GM23248 (cell line): ENCODE measurements at places on chromosomes 6 and 20. TPM values are rescaled to one million over a fixed set of nuclear protein-coding genes. Genes with fewer than 3 reads are reported as not detected.

DNA sequence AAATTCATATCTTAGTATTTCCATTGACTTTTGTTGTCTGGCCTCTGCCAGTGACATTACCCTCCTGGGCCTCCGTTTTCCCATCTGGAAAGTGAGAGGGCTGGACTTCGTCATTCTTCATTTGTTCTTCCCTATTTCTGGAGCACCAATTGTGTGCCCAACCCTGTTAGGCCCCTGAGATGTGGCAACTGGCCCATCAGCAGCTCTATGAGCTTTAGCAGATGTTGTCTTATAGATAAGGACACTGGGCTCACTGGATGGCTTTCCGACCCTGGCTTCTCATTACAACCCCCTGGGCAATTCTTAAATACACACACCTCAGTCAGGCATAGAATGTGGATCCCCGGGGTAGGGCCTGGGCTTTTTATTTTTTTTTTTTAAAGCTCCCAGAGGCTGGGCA is 14.7 kb downstream of the PABPC1L start:
- no peaks in the 10 kb centered on the region for H3K27me3 ChIP-seq
- no peaks in the 10 kb centered on the region for H3K36me3 ChIP-seq
- no peaks in the 10 kb centered on the region for H3K4me1 ChIP-seq
- no peak for DNase-seq

DNA sequence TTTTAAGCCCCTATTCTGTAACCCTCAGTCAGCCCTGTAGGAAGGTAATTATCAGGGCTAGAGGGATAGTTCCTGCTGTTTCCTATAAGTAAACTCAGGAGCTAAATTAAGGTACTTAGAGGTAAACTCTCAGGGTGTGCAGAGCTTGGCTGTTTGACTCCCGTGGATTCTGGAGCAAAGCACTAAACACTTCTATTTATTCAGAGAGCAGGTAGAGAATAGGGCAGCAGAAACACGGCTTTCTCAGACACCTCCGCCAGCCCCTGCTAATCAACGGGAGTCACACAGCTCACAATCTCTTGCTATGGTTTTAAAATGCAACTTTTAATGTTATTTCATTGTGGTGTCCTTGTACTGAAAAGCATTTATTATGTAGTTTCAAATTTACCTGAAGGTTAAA is 21.8 kb downstream of the PRKN start:
- H3K4me3 ChIP-seq = no peak overlapping the region
- no peaks in the 10 kb centered on the region for H3K4me1 ChIP-seq
- no peaks in the 10 kb centered on the region for H3K36me3 ChIP-seq
- no peak for DNase-seq
- H3K27ac ChIP-seq = no peak overlapping the region

The CNBD2 gene
- total RNA-seq = 6.6 TPM in 1 of 2 replicates, not detected in the other

The TOX2 gene
- total RNA-seq = 0.97 and 4.3 TPM in 2 replicates

DNA sequence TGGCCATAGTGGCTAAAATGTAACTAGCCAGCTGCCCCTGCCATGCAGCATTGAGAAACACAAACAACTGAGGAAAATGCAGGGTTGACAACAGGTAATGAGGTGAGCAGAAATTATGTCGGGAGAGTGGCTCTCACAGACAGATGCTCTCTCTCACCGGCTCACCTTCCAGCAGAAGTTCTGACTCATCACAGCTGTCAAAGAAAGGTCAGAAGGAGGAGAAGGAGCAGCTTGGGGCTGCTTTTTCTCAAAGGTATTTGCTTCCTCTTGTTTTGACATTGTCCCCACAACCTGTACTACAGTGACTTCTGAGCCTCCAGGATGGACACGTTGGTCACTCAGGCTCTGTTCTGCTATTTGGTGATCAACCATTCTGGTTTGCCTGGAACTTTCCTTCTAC is 190.5 kb upstream of the HEY2 start:
- H3K4me3 ChIP-seq = no peak overlapping the region
- no peaks in the 10 kb centered on the region for H3K36me3 ChIP-seq
- no peak for DNase-seq
- no peak overlapping the region for H3K27ac ChIP-seq

DNA sequence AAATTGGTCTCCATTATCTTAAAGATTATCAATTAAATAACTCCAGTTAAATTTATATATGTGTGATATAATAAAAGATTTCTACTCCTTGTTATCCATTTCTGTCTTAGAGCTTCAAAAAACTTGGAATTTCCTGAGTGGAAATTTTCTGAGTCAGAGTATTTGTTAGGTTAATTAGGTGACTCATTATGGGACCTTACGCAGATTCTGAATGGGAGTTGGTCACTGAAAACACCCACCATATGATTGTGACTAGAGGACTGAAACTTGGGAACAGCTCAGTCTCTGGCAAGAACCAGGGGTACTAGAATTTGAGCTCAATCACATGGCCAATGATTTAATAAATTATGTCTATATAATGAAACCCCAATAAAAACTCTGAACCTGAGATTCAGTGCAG is 125.4 kb upstream of the HMGCLL1 start:
- H3K4me1 ChIP-seq = peaks cover 7% of the 10 kb centered on the region
- no peak overlapping the region for H3K27ac ChIP-seq
- DNase-seq = peak; percentile 79
- no peaks in the 10 kb centered on the region for H3K36me3 ChIP-seq
- no peak overlapping the region for H3K4me3 ChIP-seq

DNA sequence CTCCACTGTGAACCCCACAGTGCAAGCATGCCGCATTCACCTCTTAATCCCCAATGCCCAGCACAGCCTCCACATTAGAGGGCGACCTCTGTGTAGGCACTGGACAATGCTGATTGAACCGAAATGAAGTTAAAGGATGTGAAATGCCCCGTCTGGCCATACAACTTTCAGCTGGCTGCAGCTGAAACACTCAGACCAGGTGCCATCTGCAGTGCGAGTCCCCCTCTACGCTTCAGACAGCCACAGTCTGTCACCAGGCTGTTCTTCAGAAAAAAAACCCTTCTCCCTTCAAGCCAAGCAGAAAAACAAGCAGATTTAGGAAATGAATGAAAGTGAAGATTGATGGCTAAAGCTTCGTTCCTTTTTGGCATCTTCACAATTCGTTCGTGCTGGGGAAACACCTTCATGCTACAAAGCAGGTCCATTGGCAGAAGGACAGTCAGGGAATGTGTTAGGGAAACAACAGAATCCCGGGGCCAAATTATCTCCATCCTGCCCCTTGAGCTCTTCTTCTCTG is 44.7 kb downstream of the TNFAIP3 start:
- H3K4me3 ChIP-seq = no peak overlapping the region
- H3K36me3 ChIP-seq = no peaks in the 10 kb centered on the region
- H3K27ac ChIP-seq = no peak overlapping the region
- no peaks in the 10 kb centered on the region for H3K27me3 ChIP-seq
- no peak for DNase-seq

DNA sequence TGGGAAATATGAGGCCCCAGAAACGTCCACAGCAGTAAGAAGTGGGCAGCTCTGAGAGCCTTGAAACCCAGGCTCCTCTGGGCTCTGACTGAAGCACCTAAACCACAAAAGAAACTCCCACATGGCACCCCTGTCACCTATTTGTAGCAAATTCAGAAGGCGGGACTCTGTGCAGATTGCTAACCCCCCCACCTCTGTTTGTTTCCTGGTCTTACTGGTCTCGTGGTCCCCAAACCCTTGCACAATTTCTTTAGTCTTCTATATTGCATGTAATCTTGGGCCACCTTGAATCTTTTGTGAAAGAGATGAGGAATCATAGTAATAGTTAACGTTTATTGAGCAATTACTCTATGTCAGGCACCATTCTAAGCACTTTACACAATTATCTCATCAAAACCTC is 154.3 kb downstream of the PREX1 start:
- DNase-seq = no peak
- no peaks in the 10 kb centered on the region for H3K4me1 ChIP-seq
- no peaks in the 10 kb centered on the region for H3K27me3 ChIP-seq
- no peaks in the 10 kb centered on the region for H3K36me3 ChIP-seq

The MACROD2 gene
- 1.1 and 3.3 TPM in 2 replicates for total RNA-seq

- H3K27ac ChIP-seq = no peak overlapping the region
- no peaks in the 10 kb centered on the region for H3K27me3 ChIP-seq
- H3K4me3 ChIP-seq = no peak overlapping the region
- no peaks in the 10 kb centered on the region for H3K4me1 ChIP-seq
Observed at GRCh38 chr6:64428186-64428585, 792.6 kb downstream of the PHF3 start.

DNA sequence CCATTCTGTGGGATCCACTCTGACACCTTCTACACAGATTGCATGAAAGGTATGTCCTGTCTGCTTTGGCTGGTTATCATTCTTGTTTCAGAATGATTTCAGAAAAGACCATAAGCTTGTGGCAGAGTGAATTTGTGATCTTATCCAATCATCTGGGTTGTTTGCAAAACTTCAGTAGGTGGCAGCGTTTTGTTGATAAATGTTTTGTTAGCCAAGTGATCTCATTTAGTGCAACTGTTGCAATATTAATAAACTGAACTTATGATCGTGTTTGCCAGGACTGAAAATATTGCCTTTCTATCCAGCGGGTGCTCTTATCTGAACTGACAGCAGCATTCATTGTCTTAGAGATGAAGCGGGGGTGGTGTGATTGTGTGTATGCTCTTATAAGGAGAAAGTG is 613.2 kb upstream of the NOX3 start:
- H3K36me3 ChIP-seq = no peaks in the 10 kb centered on the region
- no peak for DNase-seq
- no peaks in the 10 kb centered on the region for H3K27me3 ChIP-seq
- no peak overlapping the region for H3K4me3 ChIP-seq

DNA sequence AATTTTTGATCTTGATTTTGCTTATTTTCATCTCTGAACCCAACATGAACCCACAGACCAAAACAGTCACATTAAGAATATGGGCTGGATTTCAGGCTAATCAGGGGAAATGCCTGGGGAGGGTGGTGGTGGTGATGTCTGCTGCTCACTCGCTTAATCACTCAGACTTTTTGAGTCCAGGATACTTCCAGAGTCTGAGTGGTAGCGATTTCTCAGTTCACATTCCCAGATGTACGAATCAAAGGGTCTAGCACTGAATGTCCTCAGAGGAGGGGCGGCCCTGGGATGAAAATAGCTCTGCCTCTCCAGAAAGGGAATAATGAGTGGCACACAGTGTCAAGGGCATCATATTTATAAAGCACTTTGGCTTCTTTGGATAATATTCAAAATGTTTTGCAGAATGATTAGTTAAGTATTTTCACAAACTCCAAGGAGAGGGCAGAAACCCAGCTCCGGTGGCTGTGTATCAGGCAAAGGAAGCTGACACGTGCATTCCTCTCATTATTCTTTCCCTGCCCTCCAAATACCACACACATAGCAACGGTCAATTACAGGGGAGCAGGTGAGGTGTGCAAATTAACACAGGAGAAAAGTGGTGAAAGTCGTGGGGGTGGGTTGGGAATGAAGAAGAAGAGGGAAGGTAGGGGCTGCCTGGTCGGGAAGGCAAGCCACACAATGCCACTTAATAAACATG is 345.2 kb upstream of the RSPO3 start:
- H3K4me3 ChIP-seq = peak overlapping the region; percentile 51
- H3K27ac ChIP-seq = peak overlapping the region; percentile 36
- H3K27me3 ChIP-seq = no peaks in the 10 kb centered on the region
- no peaks in the 10 kb centered on the region for H3K36me3 ChIP-seq
- peak; percentile 60 for DNase-seq

GRCh38 chr6:12276930-12277315 is 13.2 kb upstream of the EDN1 start:
- peaks cover 24% of the 10 kb centered on the region for H3K4me1 ChIP-seq
- no peak overlapping the region for H3K27ac ChIP-seq
- no peaks in the 10 kb centered on the region for H3K36me3 ChIP-seq
- H3K27me3 ChIP-seq = no peaks in the 10 kb centered on the region

- DNase-seq = peak; percentile 1
- H3K27me3 ChIP-seq = no peaks in the 10 kb centered on the region
- H3K4me3 ChIP-seq = no peak overlapping the region
- H3K27ac ChIP-seq = no peak overlapping the region
- H3K4me1 ChIP-seq = no peaks in the 10 kb centered on the region
Observed at GRCh38 chr6:108321253-108321747, 26.4 kb downstream of the AFG1L start.

DNA sequence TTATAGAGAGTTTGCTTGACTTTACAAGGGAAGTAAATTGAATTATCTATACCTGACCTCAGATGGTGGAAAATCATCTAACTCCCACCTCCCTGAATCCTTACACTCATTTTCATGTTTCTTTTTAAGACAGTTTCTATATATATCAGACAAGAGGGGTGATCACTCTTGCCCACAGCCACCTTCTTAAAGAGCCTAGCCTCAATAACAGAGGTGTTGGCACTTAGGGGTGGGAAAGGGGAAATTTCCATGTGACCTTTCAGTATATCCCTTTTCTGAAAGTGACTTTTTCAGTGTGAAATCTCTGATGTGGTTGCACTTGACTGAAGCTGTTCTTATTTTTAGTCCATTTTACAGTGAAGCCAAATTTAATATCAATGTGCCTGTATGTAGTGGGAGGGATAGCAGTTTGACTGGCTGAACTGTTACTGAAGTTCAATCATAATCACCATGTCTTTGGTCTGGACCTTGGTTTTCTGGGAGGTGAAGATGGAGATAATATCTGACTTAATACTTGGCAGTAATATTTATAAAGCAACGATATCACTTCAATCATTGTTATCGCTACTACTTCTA is 141.3 kb downstream of the MAP3K7 start:
- H3K36me3 ChIP-seq = no peaks in the 10 kb centered on the region
- no peak overlapping the region for H3K27ac ChIP-seq
- H3K4me3 ChIP-seq = no peak overlapping the region
- no peak for DNase-seq

DNA sequence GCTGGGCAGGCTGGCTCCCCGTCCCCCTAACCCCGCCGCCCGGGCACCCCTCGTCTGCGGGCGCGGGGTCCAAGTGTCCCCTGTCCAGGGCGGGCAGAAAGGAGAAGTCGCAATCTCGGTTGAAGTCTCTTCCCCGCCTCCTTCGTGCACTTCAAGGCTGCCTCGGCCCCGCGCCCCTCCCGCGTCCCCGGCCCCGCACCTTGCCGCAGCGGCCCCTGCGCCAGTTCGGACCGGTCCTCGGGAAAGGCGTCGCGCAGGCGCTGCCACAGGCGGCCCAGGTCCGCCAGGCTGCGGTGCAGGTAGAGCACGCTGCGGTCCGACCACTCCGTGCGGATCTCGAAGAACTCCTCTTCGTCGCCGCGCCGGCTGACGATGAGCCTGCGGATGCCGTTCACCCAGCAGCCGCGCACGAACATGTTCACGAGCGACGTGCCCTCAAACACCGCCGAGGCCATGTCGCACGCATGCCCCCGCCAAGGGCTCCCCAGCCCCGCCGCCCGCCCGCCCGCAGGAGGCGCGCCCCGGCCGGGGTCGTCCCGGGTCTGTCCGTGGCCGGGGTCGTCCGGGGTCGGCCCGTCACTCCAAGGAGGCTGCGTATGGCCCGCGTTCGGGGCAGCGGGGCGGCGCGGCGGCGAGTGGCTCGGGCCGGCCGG is at the start of gene PXDC1:
Gene PXDC1 (minus strand): TSS at position 637 of the 653 bp plus-strand sequence. CDS start 182 bp downstream, at position 455.
- peaks cover 21% of the 10 kb centered on the region for H3K4me1 ChIP-seq
- no peaks in the 10 kb centered on the region for H3K36me3 ChIP-seq
- H3K4me3 ChIP-seq = peak within 1 kb of the TSS; percentile 86
- H3K27me3 ChIP-seq = no peaks in the 10 kb centered on the region

The MYLK4 gene
- 0.43 and 0.51 TPM in 2 replicates for total RNA-seq

The CFAP61 gene
- total RNA-seq = not detected in 2 replicates

The COL9A3 gene
- not detected in 2 replicates for total RNA-seq
